ENCODE measurements at places on chromosomes 11 and 22.

- DNase-seq: no peak
These were observed 24.7 kb downstream of the ARAP1 start for GRCh38 chr11:72727521-72727920.

DNA sequence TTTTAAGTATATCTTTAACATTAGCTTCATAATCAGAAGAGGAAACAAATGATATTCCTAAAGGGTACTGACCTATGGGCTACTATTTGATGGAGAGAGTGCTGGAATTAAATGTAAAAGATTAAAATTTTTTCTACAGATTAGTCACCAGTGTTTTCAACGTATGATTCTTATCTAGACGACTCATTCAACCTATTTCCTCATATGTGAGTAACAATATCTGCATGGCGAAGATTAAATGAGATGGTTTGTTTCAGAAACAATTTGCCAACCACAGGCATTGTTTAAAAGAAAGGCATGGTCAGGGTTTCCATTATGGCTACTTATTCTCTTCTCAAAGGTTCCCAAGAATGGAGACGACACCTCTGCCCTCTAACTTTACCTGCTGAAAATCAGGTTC is 20.4 kb downstream of the OR56B4 start:
- no peak for DNase-seq

DNA sequence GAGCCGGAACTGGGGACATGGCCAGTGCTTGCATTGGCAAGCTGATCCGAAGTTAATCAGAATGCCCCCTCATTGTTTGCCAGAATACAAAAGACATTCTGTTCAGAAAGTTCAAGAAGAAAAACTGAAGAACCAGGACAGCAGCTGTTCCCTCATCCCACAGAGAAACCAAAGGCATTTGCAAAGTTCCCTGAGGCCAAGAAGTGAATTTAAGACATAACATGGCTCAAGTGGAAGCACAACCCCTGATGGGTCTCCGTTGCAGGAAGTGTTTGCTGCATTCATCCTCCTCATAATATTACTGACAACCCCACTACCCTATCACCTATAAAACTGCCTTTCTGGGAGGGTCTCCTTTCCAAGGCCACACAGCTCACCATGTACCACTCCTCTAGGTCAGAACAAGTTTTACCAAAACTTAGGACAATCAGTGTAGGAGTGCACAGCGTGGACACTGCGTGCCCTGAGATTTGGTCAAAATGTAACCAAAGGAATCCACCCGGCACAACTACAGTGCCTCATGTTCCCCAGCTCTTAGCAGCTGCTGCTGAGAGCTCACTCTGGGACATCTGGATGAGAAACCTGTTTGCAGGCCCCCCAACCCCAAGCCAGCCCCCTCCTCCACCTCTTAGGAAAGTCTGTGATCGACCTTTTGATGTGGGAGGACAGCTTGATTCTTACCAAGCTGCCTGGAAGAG is 101.6 kb upstream of the AKIP1 start:
- DNase-seq: no peak

- DNase-seq: no peak
These were observed 89.9 kb downstream of the PPP6R3 start for GRCh38 chr11:68550485-68550817.

DNA sequence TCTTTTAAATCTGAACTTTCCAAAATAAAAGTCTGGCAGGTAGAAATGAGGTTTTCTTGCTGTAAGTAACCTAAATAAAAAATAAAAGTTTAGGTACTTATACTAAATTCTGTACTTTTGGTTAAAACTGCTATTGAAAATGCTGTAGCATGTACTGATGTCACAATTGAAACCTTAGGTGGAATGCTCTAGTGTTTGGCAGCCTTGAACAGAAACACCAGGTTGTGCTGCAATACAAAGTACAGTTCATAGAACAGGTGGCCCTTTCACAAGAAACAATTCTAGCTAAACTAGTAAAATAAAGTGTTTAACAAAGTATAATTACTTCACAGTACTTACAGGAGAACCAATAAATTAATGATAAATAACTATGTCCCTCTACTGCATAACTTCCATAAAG is 25.1 kb downstream of the NPAT start:
- no peak for DNase-seq

DNA sequence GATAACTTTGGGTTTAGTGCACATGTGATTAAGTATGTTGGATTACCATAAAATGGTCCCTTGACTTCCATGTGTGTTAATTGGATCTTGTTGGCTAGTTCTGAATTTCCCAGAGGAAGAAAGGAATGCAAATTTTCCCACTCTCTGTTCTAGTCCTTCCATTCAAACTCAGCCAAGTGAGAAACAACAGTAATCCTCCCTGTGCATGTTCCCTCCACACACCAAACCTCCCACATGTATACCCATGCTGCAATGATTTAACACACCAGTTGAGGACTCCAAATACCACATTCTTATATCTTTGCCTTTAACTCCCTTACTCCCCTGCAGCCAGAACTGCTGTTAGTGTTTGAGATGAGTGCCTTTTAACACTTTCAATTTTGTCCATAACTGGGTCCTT is 1158.9 kb downstream of the DLG2 start:
- DNase-seq: no peak

DNA sequence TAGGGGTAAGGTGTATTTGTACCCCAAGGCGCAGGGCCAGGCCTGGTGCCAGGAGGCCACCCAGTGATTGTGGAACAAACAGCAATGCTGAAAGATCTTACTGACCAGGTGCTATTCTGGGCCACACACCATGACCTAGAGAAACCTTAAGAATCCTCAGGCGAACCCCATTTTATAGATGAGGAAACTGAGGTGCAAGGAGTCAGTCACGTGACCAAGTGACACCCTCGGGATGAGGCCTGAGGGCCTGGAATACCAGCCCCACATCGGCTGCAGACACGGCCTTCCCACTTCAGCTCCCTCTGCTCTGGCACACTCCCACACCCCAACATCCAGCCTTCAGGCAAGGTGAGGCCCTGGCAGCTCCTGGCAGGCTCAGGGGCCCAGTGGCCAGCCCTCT is 13.1 kb downstream of the CABP7 start:
- no peak for DNase-seq

- no peak for DNase-seq
These were observed 8.2 kb downstream of the UBASH3B start for GRCh38 chr11:122663764-122664163.

GRCh38 chr11:16154715-16155396 is 201.5 kb downstream of the SOX6 start:
- no peak for DNase-seq

- no peak for DNase-seq
These were observed 66.0 kb upstream of the FTH1 start for GRCh38 chr11:62033191-62034035.

GRCh38 chr11:6315811-6316425 is 4.4 kb downstream of the CAVIN3 start:
- DNase-seq: peak; percentile 30

DNA sequence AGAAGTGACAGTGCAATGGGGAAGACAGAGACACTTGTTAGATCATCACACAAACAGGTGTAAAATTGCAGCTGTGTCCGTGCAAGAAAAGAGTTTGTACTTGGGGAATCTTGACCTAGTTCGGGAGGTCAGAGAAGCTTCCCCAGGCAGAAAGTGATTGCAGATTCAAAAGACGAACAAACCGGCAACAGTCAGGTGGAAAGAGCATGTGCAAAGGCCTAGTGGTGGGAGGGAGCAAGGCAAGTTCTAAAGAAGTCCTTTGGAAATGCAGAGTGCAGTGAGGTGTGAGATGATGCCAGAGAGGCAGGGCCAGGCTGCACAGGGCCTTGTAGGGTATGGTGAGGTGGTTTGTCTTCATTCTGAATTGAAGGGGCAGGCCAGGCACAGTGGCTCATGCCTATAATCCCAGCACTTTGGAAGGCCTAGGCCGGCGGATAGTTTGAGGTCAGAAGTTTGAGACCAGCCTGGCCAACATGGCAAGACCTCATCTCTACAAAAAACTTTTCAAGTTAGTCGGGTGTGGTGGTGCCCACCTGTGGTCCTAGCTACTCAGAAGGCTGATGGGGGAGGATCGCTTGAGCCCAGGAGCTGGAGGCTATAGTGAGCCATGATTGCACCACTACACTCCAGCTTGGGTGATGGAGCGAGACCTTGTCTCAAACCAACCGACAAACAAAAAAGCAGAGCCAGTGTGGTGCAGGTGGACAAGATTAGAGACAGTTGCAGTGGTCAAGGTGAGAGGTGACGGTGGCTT is 1.9 kb upstream of the ESS2 start:
- DNase-seq: no peak

DNA sequence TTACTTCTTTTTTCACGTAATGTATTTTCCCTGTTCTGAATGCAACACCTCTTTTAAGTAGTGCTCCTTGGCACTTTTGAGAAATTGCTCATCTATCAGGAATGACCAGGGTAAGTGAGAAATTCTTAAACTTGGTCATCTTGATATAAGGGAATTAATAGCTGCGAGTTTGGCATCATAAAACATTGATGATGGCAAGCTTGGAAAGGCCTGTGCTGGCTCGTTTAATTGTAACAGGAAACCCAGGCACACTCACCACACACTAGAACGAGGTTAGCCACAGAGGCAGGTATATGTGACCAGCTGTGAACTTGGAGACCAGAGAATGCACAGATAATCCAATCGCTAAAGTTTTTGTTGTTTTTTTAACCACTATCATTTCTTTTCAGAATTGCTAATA is 24.3 kb downstream of the FAM118A start:
- DNase-seq: no peak

- DNase-seq: no peak
These were observed 24.0 kb upstream of the YWHAH start for GRCh38 chr22:31920306-31920705.

- no peak for DNase-seq
These were observed at the start of gene OR6A2 for GRCh38 chr11:6799402-6799801. Gene OR6A2, minus strand, starts transcription at chr11:6799689. Its CDS starts 3,981 bp downstream, at chr11:6795708.

- no peak for DNase-seq
These were observed 40.4 kb upstream of the AKIP1 start for GRCh38 chr11:8870411-8871170.
